T-helper 17 cell (primary cell): ENCODE measurements at places on chromosomes 13 and 19.

- DNase-seq: no peak
Observed at GRCh38 chr13:51745243-51745642, 58.7 kb downstream of the DHRS12 start.

DNA sequence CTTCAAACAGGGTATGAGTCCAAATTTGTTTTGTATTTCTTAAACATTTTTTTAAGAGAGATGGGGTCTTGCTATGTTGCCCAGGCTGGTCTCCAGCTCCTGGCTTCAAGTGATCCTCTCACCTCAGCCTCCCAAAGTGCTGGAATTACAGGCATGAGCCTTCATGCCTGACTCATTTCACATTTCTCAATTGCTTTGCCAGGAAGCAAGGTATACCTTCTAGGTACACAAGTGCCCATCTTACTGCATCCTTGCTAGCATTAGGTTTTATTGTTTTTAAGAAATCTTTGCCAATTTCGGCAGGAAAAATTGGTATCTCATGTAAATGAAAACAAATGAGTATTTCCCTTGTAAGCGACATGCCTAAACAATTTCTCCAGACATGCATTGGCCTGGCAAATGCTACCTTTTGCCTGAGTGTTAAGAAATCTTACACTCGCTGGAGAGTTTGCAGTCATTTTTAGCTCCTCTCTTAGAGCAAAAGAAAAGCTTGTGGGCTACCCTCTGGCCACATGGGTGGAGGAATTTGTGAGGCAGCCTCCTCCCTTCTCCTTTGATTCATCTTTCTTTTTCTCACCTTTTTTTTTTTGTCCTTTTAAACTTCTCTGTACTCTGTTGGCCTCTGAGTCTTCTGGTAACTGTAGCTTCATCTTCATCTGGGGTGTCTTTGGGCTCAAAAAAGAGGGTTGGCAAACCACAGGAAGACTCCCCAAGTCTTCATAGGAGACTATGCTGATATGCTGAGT, 33.0 kb downstream of the ACTL9 start:
- DNase-seq: no peak

DNA sequence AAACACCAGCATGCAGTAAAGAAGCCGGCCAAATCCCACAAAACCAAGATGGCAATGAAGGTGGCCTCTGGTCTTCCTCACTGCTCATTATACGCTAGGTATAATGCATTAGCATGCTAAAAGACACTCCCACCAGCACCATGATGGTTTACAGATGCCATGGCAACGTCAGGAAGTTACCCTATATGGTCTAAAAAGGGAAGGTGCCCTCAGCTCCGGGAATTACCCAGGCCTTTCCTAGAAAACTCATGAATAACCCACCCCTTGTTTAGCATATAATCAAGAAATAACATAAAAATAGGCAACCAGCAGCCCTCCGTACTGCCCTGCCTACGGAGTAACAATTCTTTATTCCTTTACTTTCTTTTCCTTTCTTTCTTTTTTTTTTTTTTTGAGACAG, 21.1 kb upstream of the PLEKHF1 start:
- DNase-seq: no peak

DNA sequence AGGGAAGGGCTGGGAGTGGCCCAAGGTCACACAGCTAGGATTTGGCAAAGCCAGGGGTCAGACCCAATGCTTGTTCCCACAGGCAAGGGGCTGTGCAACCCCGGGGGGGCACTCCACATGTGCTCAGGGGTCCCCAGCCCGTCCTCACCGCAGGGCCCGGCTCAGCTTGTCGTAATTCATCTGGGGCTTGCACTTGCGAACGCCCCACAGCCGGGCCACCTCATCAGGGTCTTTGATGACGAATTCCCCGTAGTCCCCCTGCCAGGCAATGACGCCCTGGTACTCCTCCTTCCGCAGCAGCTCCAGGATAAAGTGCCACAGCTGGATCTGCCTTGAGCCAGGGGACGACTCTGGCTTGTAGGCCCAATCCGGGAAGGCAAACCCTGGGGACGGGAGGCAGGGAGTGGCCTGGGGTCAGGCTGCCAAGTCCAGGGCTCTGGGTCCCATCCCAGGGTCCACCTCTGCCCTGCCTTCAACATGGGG, 4.7 kb downstream of the ERF start:
- no peak for DNase-seq

- DNase-seq: peak; percentile 57
Observed at GRCh38 chr19:7916103-7916954, 1.7 kb downstream of the TGFBR3L start.
